ENCODE measurements at places on chromosomes 5 and 9.

- DNase-seq: no peak
Measured at GRCh38 chr5:177234841-177235240, 68.7 kb downstream of the RAB24 start.

DNA sequence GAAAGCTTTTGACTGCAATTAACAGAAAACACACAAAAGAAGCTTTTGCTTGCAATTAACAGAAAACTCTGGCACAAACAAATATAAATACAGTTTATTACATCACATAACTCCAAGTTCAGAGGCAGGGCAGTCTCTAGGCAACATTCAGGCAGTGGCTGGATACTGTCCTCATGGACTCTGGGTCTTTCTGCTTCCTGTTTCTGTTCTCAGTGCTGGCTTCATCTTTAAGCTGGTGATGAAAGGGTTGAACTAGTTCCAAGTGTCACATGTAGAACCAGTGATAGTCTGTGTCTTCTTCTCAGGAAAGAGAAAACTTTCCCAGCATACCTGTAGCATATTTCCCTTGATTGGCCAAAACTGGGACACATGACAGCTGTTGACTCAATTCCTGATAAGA is 222.6 kb upstream of the GLRA1 start:
- DNase-seq: no peak

DNA sequence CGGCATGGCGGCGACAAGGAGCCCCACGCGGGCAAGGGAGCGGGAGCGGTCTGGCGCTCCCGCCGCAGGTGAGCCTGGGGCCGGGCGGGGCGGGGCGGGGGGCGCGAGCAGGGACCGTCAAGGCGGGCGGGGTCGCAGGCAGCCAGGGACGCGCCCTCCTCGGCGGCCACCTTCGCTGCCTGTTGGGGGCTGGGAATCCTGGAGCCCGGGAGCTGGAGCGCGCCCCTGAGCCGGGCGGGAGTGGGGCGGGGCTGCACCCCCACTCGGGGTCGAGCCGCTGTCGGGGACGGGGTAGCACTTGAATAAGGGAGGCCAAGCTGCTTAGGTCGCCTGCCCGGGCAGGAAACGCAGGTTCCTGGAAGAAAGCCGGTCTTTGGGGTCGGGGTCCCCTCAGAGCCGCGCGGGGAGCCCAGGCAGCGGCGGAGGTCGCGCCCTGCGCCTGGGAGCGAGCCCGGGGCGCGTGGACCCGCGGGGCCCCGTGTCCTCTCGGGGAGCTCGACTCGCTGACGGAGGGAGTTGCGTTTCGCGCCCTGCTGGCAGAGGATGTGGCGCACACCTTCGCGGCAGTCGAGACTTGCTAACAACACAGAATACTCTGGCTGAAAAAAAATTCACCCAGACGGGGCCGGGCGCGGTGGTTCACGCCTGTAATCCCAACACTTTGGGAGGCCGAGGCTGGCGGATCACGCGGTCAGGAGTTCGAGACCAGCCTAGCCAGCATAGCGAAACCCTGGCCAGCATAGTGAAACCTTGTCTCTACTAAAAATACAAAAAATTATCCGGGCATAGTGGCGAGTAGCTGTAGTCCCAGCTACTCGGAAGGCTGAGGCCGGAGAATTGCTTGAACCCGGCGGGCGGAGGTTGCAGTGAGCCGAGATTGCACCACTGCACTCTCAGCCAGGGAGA is 552 bp downstream of the OTULINL start:
- DNase-seq: peak; percentile 82

DNA sequence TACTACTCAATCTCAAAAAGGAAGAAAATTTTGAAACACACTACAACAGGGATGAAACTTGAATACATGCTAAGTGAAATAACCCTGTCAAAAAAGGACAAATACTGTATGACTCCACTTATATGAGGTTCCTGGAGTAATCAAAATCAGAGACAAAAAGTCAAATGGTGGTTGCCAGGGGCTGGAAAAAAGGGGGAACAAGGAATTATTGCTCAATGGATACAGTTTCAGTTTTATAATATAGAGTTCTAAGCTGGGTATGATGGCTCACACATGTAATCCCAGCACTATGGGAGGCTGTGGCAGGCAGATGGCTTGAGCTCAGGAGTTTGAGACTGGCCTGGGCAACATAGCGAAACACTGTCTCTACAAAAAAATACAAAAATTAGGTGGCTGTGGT is 29.0 kb downstream of the ETF1 start:
- no peak for DNase-seq

- peak; percentile 53 for DNase-seq
Measured at GRCh38 chr5:98827161-98827560, 53.7 kb downstream of the RGMB start.

GRCh38 chr9:68637020-68637419 is 68.0 kb upstream of the PIP5K1B start:
- DNase-seq: no peak

DNA sequence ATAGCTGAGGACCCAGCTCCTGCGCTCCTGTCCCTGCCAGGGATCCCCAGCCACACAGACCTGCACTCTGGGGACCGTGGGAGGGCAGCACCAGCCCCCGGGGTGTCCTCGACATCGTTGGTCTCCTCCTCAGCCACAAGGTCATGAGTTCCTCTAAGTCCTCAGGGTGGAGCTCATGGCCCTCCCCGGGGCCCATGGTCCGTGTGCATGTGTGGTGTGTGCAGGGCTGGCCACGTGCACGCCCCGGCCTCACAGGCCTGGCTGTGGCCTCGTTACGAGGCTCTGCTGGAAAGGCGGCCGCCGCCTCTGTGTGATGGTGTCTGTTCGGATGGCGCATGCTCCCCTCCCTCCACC is 16.1 kb upstream of the AJM1 start:
- no peak for DNase-seq

- no peak for DNase-seq
Measured at GRCh38 chr5:17287501-17288155, 70.2 kb downstream of the BASP1 start.

DNA sequence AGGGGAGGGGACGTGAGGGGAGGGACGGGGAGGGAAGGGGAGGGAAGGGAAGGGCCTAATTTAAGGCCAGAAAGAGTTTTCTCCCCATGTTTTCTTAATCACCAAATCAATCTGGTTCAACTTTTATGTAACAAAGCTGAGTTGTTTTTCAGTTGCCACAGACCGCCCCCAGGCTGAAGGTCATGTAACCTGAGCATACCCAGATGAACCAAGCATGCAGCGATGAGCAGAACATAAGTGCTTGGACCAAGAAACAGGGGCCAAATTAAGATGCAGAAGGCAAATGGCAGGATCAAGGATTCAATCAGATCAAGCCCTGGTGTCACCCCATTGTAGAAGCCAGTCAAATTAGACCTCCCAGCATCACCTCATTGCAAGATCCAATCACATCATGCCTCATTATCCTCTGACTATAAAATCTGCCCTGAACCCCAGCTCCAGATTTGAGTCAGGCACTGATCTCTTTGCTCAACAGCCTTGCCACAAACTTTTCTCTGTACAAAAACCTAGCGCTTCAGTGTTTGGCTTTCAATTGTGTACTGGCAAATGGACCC is 113.5 kb upstream of the TNPO1 start:
- DNase-seq: no peak

DNA sequence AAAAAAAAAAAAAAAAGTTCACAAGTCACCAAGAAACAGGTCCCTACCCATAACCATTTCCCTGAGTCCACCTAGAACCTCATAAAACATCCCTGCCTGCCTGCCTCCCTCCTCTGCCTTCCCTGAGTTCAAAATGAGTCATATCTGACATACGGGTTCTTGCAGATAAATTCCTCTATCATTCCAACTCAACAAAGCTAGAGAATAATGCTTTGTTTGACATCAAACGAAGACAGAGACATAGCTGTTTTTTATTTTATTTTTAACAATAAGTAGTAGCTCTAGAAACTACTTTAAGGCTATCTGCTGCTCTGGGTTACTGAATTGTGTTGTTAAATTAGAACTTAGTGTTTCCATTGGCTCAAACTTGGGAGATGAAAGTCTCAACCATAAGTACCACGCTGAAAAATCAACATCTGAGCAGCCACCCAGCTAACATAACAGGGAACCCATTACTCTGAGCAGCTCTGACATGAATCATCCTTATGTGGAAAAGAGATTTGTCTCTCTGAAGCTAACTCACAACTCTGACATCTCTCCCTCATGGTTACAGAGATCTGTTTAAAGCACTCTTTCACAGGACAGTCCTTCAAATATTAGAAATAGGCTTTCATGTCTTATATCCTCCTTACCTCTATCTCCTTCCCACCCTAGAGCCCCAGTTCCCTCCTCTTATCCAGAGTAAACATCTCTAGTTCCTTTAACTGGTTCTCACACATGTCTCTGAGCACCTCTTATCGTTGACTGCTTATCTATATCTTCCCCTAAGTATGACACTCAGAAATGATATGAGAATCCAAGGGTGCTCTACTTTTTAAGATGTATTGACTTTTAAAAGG is 12.1 kb downstream of the TMEM245 start:
- DNase-seq: no peak

- no peak for DNase-seq
Measured at GRCh38 chr5:35242702-35243258, 12.5 kb upstream of the PRLR start.

- DNase-seq: peak; percentile 24
Measured at GRCh38 chr9:129932303-129933151, 97.3 kb downstream of the USP20 start.

- no peak for DNase-seq
Measured at GRCh38 chr9:27165068-27165467, 56.0 kb downstream of the TEK start.

DNA sequence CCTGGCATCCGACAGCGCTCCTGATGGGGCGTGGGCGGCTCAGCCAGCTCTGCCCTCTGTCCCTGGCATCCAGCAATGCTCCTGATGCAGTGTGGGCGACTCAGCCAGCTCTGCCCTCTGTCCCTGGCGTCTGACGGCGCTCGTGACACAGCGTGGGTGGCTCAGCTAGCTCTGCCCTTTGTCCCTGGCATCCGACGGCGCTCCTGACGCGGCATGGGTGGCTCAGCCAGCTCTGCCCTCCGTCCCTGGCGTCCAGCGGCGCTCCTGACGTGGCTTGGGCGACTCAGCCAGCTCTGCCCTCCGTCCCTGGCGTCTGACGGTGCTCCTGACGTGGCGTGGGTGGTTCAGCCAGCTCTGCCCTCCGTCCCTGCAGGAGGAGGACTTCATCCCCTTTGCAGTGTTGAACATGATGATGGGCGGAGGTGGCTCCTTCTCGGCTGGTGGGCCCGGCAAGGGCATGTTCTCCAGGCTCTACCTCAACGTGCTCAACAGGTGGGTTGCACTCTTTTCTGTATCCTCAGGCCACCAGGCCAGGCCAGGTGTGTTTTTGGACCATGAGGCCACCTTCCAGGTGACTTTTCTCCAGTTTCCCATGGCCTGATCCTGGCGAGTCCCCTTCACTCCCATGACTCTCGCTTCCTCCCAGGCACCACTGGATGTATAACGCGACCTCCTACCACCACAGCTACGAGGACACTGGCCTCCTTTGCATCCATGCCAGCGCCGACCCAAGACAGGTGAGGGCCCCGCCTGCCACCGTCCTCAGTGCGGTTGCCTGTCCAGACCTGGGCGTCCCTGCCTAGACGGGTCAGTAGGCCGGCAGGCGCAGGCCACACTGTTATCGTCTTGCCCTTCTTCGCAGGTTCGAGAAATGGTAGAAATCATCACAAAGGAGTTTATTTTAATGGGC is 8.0 kb downstream of the PMPCA start:
- no peak for DNase-seq

- DNase-seq: no peak
Measured at GRCh38 chr5:157115012-157115411, 6.2 kb upstream of the HAVCR2 start.

- DNase-seq: peak; percentile 50
Measured at GRCh38 chr5:149452665-149453617, 73.8 kb upstream of the IL17B start.

GRCh38 chr5:15510831-15511230 is 10.9 kb downstream of the FBXL7 start:
- DNase-seq: no peak

- DNase-seq: no peak
Measured at GRCh38 chr5:33257807-33258429, 182.8 kb upstream of the TARS1 start.

- DNase-seq: peak; percentile 40
Measured at GRCh38 chr9:133538851-133539833, 4.6 kb downstream of the ADAMTSL2 start.

- DNase-seq: no peak
Measured at GRCh38 chr5:106415541-106415940, 1255.2 kb downstream of the EFNA5 start.

DNA sequence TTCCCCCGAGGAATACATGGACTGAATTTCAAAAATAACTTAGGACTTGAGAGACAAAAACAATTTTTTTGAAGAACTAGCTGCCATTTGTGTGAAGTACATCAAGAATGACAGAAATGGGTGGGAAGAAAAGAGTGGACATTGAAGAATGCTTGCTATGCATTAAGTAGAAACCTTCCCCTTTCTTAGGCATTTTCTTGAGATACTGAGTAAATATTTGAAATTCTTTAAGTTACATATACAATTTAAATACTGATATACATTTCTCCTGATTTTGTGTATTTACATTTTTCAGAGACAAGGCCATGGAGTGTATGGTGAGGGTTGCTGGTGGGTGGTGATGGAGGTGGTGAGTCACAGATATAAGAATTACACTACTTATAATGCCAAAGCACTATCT is 319.3 kb upstream of the ADAMTSL1 start:
- no peak for DNase-seq

DNA sequence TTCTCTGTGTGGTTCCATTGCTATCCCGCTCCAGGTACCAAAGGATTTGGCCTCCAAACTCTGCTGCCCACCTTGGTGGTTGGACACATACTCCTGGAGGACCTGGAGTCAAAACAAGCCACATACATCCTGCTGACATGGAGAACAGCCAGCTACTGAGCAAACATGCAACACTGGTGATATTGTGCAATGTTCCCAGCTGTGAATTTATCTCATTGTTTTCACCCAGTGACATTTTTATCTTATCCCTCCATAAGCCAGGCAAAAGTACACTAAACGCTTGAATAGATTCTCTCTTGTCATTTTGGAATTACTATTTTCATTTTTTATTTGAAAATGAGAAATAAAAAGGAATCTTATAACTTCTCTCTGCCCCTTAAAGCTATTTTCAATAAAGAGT is 11.1 kb upstream of the CTSL start:
- DNase-seq: no peak

DNA sequence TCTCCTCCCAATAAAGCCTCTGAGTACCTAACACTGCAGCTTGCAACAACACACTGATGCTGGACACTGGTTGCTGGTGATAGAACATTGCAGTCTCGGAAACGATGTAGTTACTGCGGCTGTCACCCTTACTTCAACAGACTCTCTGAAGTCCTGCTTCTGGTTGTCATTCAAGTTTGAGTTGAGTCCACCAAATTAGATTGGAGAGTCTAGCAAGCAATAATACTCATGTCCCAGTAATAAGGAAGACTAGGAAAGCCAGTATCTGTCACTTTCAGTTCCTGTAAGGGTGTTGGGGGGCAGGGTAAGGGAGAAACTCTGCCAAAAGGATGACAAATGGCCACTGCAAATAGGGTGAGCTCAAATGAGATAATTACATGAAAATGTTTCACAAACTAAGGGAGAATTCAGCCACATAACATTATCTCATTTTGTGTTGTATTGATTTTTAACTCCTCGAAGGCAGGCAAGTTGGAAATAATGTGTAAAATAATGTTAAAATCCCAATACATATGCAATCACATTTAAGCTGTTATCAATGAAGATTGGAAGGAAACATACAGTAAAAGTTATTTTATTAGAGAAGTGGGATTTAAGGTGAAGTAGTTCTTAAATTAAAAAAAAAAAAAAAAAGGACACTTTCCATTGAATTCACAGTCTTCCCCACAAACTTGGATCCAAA is 849 bp upstream of the IFT74 start:
- DNase-seq: peak; percentile 10

Data from neural progenitor cell (in vitro differentiated cells).